ENCODE measurements at places on chromosomes 7 and 10. TPM values are rescaled to one million over a fixed set of nuclear protein-coding genes. Genes with fewer than 3 reads are reported as not detected.

GRCh38 chr7:48144291-48144768, 26.9 kb upstream of the ABCA13 start:
- no peak for DNase-seq

DNA sequence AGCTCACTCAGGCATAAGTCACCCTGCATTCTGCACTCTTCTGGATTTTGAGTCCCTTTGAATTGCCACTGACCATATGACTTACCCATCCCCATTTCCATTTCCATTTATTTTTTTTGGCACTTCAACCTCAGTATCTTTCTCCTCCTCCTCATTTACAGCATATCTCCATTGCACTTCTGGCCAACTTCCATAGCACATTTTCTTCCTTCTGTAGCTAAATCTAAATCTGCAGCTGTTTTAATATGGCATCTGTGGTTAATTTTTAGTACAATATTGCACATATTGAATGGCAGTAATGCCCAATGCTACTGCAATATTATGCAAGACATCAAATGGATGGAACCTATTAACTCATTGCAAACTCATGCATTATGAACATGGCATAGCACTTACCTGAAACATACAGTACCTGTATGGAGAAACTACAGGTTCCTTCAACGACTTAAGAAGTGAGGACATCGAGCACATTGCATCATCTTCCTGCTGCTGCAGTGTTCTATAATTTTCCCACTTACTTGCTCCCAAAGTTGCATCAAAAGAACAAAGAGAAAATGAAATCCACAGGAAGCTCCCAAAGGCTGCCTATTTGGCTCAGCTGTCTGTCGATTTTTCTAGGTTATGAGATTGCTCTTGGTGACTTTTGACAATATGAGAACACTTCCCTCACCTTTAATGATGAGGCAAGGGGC, 55.7 kb downstream of the LRRTM3 start:
- no peak for DNase-seq

DNA sequence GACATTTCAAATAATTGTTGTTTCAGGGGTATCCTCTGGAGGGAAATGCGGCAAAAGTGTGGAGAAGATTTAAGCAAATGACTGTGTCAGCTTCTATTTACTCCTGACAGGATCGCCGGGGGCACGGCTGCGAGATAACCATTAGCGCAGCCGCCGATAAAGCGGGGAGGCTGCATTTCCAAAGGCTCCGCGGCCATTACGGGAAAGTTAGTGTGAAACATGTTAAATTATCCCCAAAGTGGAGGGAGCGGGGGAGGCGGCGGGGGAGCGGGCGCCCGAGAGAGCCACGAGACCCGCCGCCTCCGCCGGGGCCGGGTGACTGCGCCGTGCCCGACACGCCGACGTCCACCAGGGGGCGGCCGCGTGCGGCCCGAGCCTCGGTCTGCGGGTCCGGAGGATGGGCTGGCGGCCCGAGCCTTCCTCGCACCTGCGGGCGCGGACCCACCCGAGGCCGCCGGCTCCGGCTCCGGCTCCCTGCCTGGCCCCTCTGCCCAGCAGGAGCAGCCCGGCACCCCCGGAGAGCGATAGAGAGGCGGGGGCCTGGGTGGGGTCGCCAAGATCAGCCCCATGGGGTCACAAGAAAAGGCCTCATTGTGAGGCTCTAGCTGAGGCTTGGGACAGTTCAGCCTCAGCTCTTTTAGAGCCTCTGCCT, 74.4 kb upstream of the PAX2 start:
- DNase-seq, result no peak

GRCh38 chr10:88489107-88489506, 94.0 kb downstream of the RNLS start:
- DNase-seq, result no peak

CARD11 gene
- 2.4 TPM for polyA plus RNA-seq

DNA sequence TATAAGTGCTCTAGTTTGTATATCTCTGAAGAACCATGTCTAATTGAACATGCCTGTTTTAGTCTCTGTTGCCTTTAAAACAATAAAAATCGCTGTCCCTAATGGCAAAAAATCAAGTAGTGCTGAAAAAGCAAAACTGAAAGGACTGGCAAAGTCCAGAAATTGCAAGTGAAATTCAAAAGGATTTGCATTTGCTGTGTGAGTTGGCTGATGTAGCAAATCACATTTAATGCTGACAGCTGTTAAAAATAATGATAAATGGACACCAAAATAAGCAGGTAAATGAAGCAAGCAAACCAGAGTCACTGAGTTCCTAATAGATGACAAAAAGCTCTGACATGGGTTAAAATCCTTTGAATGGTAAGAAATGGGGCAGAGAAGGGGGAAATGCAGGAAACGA, 874.1 kb downstream of the GRM8 start:
- DNase-seq, result no peak

- no peak for DNase-seq
Measured at GRCh38 chr10:4353059-4353655, 472.9 kb upstream of the AKR1E2 start.

GRCh38 chr7:150737265-150738055, at the start of gene GIMAP5:
Gene GIMAP5, plus strand, starts transcription at chr7:150737418. Its CDS starts 3,467 bp downstream, at chr7:150740885.
- DNase-seq, result no peak

- no peak for DNase-seq
Measured at GRCh38 chr7:15782656-15783055, 96.2 kb upstream of the MEOX2 start.

KIF11 gene
- 24.2 TPM for polyA plus RNA-seq

GRCh38 chr10:127948791-127949190, 41.9 kb downstream of the PTPRE start:
- no peak for DNase-seq

DNA sequence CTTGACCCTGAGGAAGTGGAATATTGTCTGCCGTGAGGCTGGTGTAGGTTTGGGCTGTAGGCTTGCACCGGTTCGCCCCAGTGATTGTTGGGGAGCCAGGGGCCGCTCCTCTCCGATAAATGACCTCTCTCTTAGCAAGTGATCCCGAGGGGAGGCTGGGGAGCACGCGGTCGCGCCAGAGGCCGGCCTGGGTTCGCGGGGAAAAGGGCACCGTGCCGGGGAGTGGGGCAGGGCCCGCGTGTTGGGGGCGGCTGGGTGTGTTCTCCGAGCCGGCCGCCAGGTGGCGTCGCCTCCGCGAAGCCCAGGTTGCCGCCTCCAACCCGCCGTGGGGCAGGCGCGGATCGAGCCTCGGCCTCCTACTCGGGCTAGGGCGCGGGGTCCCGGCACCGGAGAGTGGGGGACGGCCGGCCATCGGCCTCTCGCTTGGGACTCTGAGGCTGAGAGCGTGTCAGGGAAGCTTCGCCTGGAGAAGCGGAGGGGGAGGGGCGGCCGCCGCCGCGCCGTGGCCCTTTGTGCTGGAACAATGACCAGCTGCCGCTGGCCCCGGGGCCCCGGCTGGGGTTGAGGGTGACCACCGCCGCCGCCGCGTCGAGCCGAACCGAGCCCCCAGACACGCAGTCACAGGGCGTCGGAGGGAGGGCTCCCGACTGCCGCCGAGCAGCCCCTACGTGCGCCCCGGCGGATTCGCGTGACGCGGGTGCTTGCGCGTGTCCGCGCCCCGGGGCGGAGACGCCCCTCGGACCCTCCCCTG, 442 bp upstream of the LZTS2 start:
- DNase-seq, result peak; percentile 90

DNA sequence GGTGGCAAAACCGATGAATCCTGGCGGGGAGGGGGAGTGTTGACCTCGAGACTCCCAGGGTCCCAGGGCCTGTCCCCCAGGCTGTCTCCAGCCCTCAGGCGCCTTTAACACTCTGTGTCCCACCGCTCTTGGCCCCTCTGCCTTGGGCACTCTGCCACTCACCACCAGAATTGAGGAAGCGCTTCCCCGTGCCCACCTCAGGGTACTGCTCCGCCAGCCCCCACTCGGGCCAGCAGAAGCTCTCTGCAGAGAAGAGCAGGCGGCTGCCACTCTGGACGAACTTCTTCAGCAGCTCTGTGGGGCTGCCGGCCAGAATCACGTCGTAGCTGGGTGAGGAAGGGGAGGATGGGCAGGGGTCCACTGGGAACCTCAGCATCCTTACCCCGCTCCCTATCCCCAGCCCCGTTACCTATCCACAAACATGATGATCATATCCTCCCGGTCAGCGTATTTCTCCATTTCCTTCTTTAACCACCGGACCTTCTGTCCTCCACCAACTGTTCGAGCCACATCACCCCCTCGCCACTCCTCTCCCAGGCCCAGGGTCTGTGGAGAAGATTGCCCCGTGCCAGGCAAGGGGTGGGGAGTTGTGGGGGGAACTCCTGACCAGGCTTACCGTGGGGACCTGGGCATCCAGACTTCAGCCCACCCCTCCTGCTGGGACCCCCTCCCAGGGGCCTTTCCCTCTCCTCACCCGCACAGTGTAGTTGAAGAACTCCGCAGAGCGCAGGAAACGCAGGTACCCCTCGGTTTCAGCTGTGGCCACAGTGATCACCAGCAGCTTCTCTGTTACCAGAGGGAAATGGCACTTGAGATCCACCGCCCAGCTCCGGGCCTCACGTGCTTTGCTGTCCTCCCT, 1.2 kb downstream of the PLOD3 start:
- DNase-seq, result no peak

GRCh38 chr7:36439624-36440023, 50.0 kb downstream of the ANLN start:
- DNase-seq, result no peak

HMX2 gene
- not detected for polyA plus RNA-seq

DNA sequence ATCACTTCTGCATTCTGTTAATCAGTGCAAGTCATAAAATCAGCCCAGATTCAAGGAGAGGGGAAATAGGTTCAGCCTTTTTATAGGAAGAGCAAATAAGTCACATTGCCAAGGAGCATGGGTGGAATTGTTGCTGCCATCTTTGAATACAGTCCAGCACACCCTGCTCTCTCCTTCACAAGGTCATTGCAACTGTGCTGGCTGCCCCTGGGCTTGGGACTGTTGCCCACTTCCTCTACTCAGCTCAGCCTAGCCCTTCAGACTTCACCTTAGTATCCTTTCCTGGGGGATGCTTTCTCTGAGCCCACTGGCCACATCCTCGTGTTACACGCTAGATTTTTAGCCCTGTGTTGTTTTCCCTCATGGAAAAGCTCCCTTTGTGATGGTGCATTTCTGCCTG, 527.7 kb downstream of the GALNT17 start:
- DNase-seq, result no peak

DNA sequence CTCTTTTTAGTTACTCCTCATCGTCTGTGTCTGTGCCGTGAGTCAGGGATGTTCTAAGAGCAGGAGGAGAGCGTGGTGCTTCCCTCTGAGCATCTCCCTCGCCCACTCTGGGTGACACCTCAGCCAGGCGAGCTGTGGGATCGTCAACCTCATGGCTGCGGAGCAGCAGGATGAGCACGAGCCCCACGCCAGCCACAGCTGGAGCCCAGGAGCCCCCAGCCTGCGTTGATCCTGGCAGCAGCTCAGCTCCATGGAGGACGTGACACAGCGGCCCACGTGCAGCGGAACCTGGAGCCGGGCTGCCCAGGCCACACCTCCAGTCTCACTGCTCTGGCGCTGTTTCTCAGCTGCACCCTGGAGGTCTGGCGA, 512.0 kb downstream of the PTPRN2 start:
- no peak for DNase-seq

DNA sequence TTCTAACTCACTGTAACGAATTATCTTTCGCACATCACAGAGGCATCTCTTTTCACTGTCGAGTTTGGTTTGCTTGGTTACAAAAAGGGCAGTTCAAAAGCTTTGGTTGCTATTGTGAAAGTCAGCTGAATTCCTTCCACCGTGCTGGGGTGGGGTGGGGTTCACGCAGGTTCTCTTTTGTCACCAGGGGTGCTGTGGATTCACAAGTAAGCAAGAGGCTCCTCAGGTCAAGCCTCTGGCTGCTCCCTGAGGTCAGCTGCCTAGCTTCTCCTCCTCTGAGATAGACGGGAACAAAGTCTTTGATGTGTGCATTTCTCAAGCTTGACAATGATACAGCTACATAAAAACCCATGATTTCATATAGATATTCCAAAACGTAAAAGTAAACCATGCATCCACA, 47.7 kb downstream of the EGFR start:
- DNase-seq, result no peak

BLNK gene
- 17.7 TPM for polyA plus RNA-seq

DNA sequence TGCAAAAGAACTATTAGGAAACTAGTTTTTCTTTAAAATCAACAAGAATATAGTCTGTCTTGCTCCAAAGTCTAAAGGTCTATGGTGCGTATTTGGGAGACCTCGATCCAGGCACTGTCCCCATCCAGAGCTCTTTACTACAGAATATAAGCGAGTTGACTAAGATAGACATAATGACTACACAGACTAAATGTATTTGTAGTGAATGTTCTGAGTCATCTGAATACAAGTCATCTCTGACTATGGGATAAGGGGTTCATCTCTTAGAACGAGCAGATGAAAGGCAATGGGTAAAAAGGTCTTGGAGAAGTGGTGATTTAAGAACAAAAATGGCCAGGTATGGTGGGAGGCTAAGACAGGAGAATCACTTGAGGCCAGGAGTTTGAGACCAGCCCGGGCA, 136.0 kb upstream of the RSU1 start:
- no peak for DNase-seq

COL17A1 gene
- 0.85 TPM for polyA plus RNA-seq

DPP6 gene
- polyA plus RNA-seq, result 0.70 TPM

- no peak for DNase-seq
Measured at GRCh38 chr7:93062599-93062998, 55.2 kb downstream of the SAMD9 start.

- no peak for DNase-seq
Measured at GRCh38 chr10:93075369-93076221, 1.9 kb downstream of the CYP26A1 start.

GRCh38 chr7:157432541-157432956, 95.7 kb downstream of the DNAJB6 start:
- no peak for DNase-seq

DNA sequence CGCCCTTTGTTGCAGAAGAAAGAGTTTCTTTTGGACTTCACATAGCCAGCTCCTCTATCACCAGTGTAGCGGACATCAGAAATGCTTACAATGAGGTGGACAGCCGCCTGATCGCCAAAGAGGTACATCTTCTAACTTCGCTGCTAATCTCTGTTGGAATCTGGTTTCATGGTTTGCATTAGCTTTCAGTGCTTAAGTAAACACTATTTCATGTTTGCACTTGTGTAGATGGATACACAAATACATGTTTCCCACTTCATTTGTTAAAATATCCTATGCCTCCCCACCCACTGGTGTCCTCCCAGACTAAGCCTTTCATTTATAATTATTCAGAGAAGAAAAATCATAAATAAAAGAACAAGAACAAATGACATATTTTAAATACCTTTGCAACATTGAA, 103.9 kb downstream of the WDFY4 start:
- no peak for DNase-seq

SP8 gene
- polyA plus RNA-seq, result not detected

Data from right lung (tissue), 10 donors.